Activated naive CD8-positive, alpha-beta T cell treated with anti-CD3 and anti-CD28 coated beads for 36 hours (primary cell): ENCODE measurements at places on chromosomes 3 and 15. TPM values are rescaled to one million over a fixed set of nuclear protein-coding genes. Genes with fewer than 3 reads are reported as not detected.

GRCh38 chr3:18080198-18080689 is 337.8 kb upstream of the TBC1D5 start:
- H3K27ac ChIP-seq: no peak overlapping the region
- H3K36me3 ChIP-seq: no peaks in the 10 kb centered on the region
- DNase-seq: no peak
- peaks cover 8% of the 10 kb centered on the region for H3K4me1 ChIP-seq
- no peak overlapping the region for H3K4me3 ChIP-seq
- H3K27me3 ChIP-seq: peaks cover 8% of the 10 kb centered on the region

DNA sequence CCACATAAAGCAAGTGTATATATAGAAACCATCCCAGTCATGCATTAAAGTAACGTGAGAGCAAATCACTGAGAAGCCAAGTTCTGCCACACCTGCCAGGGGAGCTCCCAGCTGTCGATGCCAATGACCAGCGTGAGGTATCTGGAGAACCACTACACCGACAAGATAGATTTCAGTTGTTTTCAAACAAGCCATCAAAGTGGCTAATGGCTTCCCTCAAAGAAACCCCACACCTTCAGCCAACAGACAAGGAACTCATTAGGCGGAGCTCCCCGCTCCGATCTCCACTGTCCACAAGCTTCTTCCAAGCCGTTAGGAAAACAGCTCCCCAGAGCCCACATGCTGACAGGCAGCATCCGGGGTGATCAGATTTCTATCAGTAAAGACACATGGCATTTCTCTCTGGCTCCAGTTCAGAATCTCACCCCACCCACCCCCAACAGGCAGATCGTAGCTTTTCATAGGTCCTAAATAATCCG is 54.2 kb upstream of the SPATA12 start:
- H3K4me3 ChIP-seq: no peak overlapping the region

- H3K27me3 ChIP-seq: peaks cover 21% of the 10 kb centered on the region
- no peaks in the 10 kb centered on the region for H3K4me1 ChIP-seq
- no peak overlapping the region for H3K27ac ChIP-seq
- no peaks in the 10 kb centered on the region for H3K36me3 ChIP-seq
- DNase-seq: no peak
- no peak overlapping the region for H3K4me3 ChIP-seq
Observed at GRCh38 chr3:43905157-43905556, 214.4 kb downstream of the ABHD5 start.

- peaks cover 65% of the 10 kb centered on the region for H3K4me1 ChIP-seq
- no peaks in the 10 kb centered on the region for H3K36me3 ChIP-seq
- H3K27me3 ChIP-seq: peaks cover 8% of the 10 kb centered on the region
- no peak for DNase-seq
- H3K27ac ChIP-seq: peak overlapping the region; percentile 60
- H3K4me3 ChIP-seq: no peak overlapping the region
Observed at GRCh38 chr15:31265090-31265870, 61.4 kb upstream of the KLF13 start.

- H3K27ac ChIP-seq: no peak overlapping the region
- DNase-seq: no peak
- H3K4me1 ChIP-seq: no peaks in the 10 kb centered on the region
- no peak overlapping the region for H3K4me3 ChIP-seq
- no peaks in the 10 kb centered on the region for H3K27me3 ChIP-seq
Observed at GRCh38 chr15:26023231-26023630, 160.1 kb upstream of the ATP10A start.

DNA sequence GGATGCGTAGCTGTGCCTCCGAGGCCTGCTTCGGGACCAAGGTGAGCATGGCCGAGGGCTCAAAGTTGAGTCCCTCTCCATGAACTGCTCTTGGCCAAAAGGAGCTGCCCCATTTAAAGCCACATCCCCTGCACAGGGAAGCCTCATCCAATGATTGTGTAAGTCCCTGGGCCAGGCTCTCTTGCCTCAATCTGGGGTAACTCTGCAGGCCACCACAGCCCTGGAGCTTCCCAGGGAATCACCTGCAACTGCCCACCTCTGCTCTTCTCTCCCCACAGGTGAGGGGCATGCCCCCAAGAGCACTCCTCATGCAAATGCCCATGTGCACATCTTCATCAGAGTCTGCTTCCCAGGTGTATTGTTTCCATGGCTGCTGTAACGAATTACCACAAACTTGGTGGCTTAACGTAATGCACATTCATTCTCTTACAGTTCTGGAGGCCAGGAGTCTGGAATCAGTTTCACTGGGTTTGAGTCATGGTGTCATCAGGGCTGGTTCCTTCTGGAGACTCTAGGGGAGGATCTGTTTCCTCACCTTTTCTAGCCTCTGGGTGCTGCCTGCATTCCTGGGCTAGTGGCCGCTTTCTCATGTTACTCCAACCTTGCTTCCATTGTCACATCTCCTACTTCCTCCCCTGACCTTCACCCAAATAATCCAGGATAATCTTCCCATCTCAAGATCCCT is 25.0 kb upstream of the LOXL1 start:
- no peak overlapping the region for H3K4me3 ChIP-seq
- H3K4me1 ChIP-seq: peaks cover 2% of the 10 kb centered on the region
- no peak overlapping the region for H3K27ac ChIP-seq

- H3K4me3 ChIP-seq: no peak overlapping the region
- peaks cover 17% of the 10 kb centered on the region for H3K27me3 ChIP-seq
- H3K36me3 ChIP-seq: no peaks in the 10 kb centered on the region
- no peak for DNase-seq
- H3K4me1 ChIP-seq: no peaks in the 10 kb centered on the region
Observed at GRCh38 chr3:154229217-154229590, 95.1 kb downstream of the DHX36 start.

- no peak for DNase-seq
- H3K27ac ChIP-seq: no peak overlapping the region
- peaks cover 30% of the 10 kb centered on the region for H3K27me3 ChIP-seq
- H3K4me1 ChIP-seq: peaks cover 6% of the 10 kb centered on the region
- H3K4me3 ChIP-seq: no peak overlapping the region
Observed at GRCh38 chr15:39417366-39418134, 163.3 kb upstream of the THBS1 start.

GRCh38 chr15:71889385-71889784 is 79.0 kb downstream of the NR2E3 start:
- no peak overlapping the region for H3K27ac ChIP-seq
- DNase-seq: no peak
- H3K4me1 ChIP-seq: no peaks in the 10 kb centered on the region

DNA sequence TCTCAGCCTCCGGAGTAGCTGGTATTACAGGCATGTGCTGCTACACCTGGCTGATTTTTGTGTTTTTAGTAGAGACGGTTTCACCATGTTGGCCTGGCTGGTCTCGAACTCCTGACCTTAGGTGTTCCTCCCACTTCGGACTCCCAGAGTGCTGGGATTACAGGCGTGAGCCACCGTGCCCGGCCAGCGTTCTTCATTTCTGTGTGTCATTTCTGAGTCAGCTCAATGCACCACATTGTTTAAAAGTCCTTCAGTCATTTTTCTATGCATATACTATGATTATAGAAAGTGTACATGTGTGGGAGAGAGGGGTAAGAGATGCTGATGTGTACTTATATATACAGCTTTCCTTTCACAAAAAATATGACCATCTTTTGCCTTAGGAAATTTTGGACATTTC is 2.1 kb downstream of the QTRT2 start:
- no peaks in the 10 kb centered on the region for H3K27me3 ChIP-seq
- no peak overlapping the region for H3K27ac ChIP-seq
- H3K4me3 ChIP-seq: peak overlapping the region; percentile 92
- DNase-seq: no peak
- H3K4me1 ChIP-seq: peaks cover 36% of the 10 kb centered on the region

DNA sequence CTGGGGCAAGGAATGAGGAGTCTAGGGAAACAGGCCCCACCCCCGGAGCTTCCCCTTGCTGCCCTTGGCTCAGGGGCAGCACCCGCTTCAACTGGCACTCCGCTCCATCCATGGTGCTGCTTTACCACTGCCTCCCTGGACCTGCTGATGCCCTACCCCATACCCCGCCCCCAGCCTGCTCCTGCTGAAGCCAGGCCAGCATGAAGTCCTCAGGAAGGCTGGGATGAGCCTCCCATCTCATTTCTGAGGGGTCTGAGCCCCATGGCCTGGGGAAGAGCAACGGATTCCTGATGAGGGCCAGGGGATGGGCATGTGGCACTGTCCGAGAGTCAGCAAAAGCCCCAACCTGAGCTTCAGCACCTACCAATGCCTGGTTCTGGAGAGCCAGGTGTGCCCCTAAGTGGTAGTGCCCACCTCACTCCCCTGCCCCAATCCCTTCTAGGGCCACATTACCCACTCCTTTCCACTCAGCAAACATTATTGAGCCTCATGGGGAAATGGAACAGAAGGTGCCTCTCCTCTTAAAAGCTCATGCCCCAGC is 21.0 kb downstream of the SEC61A1 start:
- H3K27ac ChIP-seq: no peak overlapping the region
- no peaks in the 10 kb centered on the region for H3K27me3 ChIP-seq
- peaks cover 9% of the 10 kb centered on the region for H3K4me1 ChIP-seq
- no peak for DNase-seq

- no peak overlapping the region for H3K4me3 ChIP-seq
- H3K4me1 ChIP-seq: peaks cover 18% of the 10 kb centered on the region
- no peaks in the 10 kb centered on the region for H3K36me3 ChIP-seq
- no peak overlapping the region for H3K27ac ChIP-seq
- no peak for DNase-seq
Observed at GRCh38 chr3:129593230-129593594, 13.3 kb downstream of the PLXND1 start.

- no peak overlapping the region for H3K4me3 ChIP-seq
- H3K4me1 ChIP-seq: peaks cover 5% of the 10 kb centered on the region
- peaks cover 3% of the 10 kb centered on the region for H3K36me3 ChIP-seq
- H3K27ac ChIP-seq: no peak overlapping the region
Observed at GRCh38 chr3:48599077-48599501, 4.0 kb upstream of the COL7A1 start.

DNA sequence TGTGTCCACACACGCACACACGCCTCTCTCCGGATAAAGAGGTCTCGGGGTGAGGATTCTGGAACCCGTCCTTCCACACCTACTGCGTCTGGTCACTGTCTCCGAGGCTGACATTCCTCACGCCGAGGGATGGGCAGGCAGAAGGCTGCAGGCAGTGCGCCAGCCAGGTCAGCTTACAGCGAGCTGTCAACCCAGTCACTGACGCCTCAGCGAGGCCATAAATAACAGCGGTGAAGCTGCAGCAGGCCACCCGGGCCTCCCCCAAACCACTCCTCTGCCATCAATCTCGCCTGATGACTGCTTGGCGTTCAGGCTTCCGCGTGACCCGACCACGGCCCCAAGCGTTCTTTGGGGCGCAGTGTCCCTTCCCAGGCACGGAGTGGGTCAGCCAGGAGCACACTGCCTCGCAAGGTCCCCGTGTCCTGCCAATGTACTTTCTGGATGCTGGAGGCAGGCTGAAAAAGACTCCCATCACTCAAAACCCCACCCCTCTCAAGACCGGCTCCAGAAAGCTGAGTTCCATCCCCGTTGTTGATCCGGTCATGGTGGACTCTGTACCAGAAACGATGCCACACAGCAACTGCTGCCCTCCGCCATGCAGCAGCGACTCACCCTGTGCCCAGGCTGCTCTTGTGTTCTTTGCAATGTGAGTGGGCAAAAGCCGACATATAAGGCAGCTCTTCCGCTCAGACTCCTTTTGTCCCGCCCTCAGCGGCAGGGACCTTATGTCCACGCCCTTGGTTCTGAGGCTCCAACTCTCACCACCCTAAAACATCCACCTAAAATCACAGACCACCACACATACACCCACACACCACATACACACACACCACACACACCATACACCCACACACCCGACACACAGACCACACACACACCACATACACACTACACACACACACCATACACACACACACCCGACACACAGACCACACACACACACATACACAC is 27.1 kb downstream of the CPN2 start:
- H3K4me3 ChIP-seq: no peak overlapping the region
- peaks cover 4% of the 10 kb centered on the region for H3K27me3 ChIP-seq
- no peaks in the 10 kb centered on the region for H3K36me3 ChIP-seq

- H3K36me3 ChIP-seq: no peaks in the 10 kb centered on the region
- no peaks in the 10 kb centered on the region for H3K27me3 ChIP-seq
- no peak for DNase-seq
- H3K4me1 ChIP-seq: peaks cover 2% of the 10 kb centered on the region
Observed at GRCh38 chr3:40337136-40338108, 27.9 kb downstream of the EIF1B start.

DNA sequence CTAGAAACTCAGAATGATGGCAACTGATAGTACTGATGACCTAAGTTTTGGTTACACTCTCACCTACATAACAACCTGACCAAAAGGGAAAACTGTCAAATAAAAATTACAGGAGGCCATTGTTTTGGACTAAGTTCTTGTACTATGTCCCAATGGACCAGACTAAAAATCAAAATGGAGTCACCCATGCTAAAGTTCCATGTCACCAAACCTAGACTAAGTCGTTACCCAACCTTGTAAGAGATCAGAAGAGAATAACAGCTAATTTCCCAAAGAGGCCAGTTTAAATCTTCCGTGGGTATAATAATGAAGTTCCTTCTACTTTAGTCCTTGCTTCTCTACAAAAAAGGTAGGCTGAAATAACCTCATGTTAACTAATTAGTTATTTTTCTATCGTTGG is 12.3 kb downstream of the THOC7 start:
- DNase-seq: no peak
- no peaks in the 10 kb centered on the region for H3K27me3 ChIP-seq
- peaks cover 7% of the 10 kb centered on the region for H3K36me3 ChIP-seq

- no peak for DNase-seq
- no peak overlapping the region for H3K27ac ChIP-seq
- H3K4me1 ChIP-seq: peaks cover 2% of the 10 kb centered on the region
- peaks cover 4% of the 10 kb centered on the region for H3K36me3 ChIP-seq
- H3K4me3 ChIP-seq: no peak overlapping the region
- no peaks in the 10 kb centered on the region for H3K27me3 ChIP-seq
Observed at GRCh38 chr3:66253790-66254620, 33.2 kb downstream of the SLC25A26 start.

GRCh38 chr3:27596334-27596841 is 112.2 kb upstream of the SLC4A7 start:
- no peak overlapping the region for H3K27ac ChIP-seq
- H3K36me3 ChIP-seq: no peaks in the 10 kb centered on the region
- H3K4me1 ChIP-seq: peaks cover 6% of the 10 kb centered on the region
- H3K27me3 ChIP-seq: no peaks in the 10 kb centered on the region
- DNase-seq: no peak

CYP11A1 gene
- total RNA-seq: 0.30 TPM

SI gene
- not detected for total RNA-seq

PRTG gene
- total RNA-seq: not detected

SLC22A14 gene
- total RNA-seq: not detected

WDR53 gene
- 27.3 TPM for total RNA-seq

PTH1R gene
- not detected for total RNA-seq

DUOX1 gene
- 0.14 TPM for total RNA-seq

CCDC80 gene
- not detected for total RNA-seq

SLC25A20 gene
- total RNA-seq: 19.2 TPM

CHDH gene
- total RNA-seq: 0.08 TPM
